ENCODE measurements at places on chromosomes 7 and 10.

GRCh38 chr10:58516119-58516518, 3.4 kb downstream of the BICC1 start:
- no peak for DNase-seq

- no peak for DNase-seq
These were observed 7.2 kb downstream of the ANTXRL start for GRCh38 chr10:46293832-46294640.

DNA sequence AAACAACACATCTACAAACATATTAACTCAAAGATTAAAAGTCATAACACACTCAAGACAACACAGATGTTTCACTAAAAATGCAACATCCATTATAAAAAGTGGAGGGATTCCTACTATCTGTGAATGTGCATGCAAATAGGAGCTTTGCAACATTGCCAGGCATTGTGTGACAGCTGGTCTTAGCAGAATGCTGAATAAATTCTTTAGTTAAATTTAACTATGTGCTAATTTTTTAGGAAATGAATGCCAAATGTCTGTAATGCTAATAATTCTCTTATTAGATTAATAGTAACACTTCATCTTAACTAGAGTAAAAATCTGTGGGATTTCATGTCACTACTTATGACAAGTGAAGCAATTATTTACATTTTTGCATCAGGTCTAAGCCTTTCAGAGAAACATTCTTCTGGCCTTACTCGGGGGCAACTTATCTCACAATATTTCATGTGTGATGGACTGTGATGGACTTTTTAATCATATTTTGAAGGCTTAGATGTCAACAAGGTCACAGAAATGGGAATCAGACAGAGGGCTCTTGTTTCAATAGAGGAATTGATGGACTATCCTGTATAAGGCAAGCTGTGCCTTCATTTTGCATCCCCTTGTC, 524.6 kb upstream of the KCND2 start:
- DNase-seq: no peak

GRCh38 chr10:132401401-132402118, 4.6 kb downstream of the PWWP2B start:
- DNase-seq: no peak

DNA sequence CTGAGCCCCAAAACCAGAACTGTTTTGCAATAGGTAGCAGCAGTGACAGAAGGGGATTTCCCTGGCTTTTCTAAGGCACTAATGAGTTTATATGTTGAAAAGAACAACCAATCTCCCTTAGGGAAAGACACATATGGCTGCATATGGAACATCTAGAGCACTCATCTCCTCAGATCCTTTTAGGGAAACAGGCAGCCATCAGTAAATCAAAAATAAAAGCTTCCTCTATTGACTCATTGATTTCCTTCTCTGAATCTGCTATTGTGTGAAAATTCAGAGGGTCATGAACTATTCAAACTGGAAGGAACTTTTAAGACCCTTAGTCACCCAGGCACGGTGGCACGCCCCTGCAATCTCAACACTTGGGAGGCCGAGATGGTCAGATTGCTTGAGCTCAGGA, 110.9 kb upstream of the NANOS1 start:
- DNase-seq: no peak

DNA sequence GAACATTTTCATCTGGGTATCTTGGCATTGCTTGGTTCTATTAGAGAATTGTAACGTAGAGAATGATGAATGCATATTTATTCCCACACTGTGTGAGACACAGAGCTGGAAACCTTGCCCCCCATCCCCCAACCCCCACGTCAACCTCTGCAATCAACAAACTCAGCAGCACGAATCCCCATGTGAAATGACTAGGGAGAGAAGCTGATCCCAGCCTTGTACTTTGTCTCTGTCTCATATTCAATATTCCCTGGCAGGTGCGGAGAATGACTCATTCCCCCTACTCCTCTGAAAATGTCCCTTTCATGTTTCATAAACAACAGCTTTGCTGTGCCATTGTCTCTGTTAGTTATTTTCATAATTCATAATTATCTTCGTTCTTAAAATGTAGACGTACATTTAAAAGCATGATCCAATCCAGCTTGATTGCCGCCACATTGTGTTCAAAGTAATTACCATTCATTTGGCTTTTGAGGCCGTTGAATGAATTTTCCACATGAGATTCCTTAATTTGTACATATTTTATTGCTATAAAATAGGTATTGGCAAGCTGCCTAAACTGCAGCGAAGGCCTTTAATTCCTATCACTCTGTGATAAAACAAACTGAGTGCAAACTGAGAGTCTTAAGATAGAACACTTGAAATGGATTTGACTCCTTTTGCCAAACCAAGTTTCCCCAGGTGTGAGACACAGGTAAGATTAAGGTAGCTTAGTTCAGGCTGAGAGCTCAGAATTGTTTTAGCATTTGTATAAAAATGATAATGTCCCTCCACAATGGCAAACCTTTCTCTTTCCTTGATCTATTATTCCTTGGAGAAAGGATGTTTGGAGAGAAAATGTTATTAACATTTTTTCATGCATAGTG, 920.2 kb downstream of the TYW1 start:
- DNase-seq: no peak

DNA sequence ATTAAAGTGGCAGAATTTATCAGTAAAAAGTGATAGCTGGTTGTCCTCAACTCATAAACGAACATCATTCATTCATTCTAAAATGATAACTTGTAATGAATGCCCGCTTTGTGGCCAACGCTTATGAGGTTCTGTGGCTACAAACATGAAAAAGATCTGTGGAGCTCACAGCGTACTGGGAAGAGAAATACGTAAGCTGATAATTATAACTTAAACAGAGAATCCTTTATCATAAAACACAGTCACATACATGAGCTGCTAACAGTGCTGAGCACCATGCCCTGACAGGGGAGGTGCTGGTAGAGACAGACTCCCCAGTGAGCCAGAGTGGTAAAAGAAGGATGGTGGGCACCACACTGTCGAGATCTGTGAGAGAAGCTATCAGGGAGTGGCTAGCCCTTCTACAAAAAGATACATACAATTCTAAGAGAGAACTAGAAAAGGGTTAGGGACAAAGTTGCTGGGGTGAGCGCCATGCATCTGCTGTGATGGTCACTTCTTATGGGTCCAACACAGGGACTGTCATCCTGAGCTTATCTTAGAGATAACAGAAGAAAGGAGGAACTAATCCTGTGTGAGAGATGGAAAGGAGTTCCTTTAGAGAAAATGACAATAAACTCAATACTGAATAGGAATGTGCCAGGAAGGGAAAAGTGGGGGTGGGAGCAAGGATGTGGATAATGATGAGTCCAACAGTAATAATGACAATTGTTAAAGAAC, 106.7 kb downstream of the USP6NL start:
- no peak for DNase-seq

DNA sequence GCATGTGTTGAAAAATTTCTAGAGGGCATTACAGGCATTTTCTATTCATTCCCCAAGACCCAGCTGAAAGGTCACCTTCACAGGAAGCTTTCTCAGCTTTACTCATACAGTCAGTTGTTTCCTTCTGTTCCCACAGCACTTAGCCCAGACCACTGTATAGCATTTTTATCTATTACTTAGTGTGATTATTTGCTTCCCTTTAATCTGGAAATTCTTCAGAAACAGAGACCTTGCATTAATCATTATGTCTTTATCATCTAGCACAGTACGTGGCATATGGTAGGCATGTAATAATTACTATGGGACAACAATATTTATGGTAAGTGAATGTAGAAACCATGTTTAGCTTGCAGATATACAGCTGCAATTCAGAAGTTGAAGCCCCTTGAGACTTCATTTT, 38.2 kb upstream of the CDK6 start:
- DNase-seq: no peak

DNA sequence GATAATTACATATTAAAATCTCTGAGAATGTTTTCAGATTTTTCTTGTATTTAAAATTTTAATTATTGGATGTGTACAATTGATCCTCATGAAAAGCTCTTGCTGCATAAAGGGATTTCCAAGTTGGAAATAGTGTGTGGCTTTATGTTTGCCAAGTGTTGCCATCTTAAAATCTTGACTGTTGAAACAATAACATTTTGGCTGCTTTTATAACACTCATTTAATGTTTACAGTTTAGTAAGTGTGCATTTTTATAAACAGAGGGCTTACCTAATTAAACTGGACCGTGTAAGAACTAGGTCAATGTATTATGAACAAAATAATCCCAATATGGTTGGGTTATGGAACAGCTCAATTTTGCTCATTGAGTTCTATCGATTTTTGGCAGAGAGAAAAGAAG, 23.9 kb downstream of the SEMA3A start:
- DNase-seq: no peak

- DNase-seq: no peak
These were observed at the start of gene DNAJC12 for GRCh38 chr10:67837541-67838314. Gene DNAJC12, minus strand, starts transcription at chr10:67838188. Its CDS starts 177 bp downstream, at chr10:67838011.

- DNase-seq: no peak
These were observed 124.4 kb downstream of the PIP4K2A start for GRCh38 chr10:22589851-22590514.

DNA sequence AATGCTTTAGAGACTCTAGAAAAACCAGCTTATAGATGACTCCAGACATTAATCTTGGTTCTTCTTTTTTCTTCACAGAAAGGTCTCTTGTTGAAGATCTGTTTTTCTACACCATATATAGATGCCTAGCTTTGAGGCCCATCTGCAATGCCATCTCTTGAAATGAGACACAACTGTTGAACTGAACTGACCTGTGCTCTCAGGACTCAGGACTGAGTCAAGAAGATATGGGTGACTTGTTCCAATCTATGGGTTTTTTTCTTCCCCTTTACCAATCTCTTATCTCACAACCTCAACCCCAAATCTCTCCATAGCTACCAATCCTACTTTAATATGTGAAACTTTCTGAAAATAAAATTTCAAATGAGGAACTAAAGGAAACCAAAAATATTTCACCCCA, 194.7 kb downstream of the SNX13 start:
- DNase-seq: no peak

DNA sequence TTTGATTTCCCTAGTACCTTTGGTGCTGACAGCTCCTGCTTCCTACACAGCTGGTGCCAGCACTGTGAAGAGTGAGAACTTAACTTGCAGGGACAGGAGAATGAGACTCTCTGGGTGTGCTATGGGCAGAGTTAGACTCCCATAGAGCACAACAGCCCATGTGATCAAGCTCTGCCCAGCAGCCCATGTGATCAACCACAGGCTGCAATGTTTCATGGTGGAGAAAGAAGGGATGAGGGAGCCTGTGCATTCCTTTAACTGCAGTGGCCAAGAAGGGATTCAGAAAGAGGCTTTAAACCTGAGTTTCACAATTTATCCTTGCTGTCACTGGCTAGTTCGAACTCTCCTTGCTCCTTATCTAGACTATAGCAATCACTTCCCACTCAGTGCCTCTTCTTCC, 10.0 kb upstream of the MEST start:
- no peak for DNase-seq

GRCh38 chr7:87113077-87113476, 39.2 kb upstream of the DMTF1 start:
- DNase-seq: no peak

DNA sequence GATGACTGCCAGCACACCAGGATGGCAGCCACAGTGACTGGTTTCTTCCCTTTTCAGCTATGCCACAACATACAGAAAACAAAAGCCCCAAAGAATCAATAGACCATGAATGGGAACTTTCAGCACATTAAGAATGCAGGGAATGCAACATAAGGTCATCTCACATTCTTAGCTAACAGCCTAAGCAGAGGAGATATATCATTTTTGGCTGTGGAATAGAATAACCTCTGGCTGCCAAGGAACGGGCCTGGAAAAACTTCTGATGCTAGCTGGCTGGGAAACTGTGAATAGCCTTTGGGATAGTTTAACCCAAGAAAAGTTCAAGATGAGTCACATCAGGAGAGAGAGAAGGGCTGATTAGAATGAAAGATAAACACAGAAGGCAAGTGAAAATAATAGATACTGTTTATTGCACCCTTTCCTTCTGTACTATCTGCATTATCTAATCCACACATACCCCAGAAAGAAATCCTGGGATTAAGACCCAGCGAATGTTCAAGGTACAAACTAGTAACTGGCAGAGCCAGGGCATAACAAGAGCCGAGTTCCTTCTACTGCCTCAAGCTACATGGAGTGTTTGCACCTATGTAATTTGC, 169.2 kb downstream of the SEMA3A start:
- DNase-seq: no peak

Measured in activated T-cell treated with anti-CD3 and anti-CD28 coated beads, Interleukin-2, amount 50 U/mL, for 4 hours (primary cell).